ENCODE measurements at places on chromosomes 7 and 10.
A peak's percentile ranks its signal among the peaks of the same experiment; 100 is the strongest.

GRCh38 chr10:13990392-13990805 lies 340.3 kb downstream of the FRMD4A start:
- DNase-seq = peak; percentile 27

- peak; percentile 43 for DNase-seq
Measured at GRCh38 chr7:46133072-46133471, 212.0 kb upstream of the IGFBP3 start.

DNA sequence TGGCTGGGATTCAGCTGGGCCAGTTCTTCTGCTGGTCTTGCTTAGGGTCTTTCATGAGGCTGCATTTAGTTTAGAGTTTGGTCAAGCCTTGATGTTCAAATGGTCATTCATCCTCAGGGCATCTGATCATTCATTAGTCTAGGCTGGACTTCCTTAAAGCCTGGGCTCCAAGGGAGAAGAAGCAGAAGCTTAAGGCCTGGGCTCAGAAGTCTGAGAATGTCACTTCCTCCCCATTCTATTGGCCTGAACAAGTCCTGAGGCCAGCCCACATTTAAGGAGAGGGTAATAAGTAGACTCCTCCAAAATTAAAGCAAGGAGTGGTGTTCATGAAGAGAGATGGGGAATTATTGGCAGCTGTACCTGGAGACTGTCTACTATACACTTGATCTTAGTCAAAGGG lies 193.2 kb upstream of the HABP2 start:
- DNase-seq = no peak

GRCh38 chr10:119446441-119447277 lies 95.9 kb downstream of the RGS10 start:
- DNase-seq = no peak

GRCh38 chr7:120955577-120956149 lies 5.1 kb downstream of the ING3 start:
- DNase-seq = no peak

GRCh38 chr10:110059925-110060324 lies 52.1 kb downstream of the ADD3 start:
- DNase-seq = no peak

- DNase-seq = no peak
Measured at GRCh38 chr10:11661441-11661840, 50.0 kb upstream of the USP6NL start.

- peak; percentile 78 for DNase-seq
Measured at GRCh38 chr7:120988591-120989256, at the start of gene CPED1. Gene CPED1, plus strand, starts transcription at chr7:120988711. Its CDS starts 911 bp downstream, at chr7:120989622.

- DNase-seq = no peak
Measured at GRCh38 chr10:100968863-100969186, 479 bp upstream of the SEMA4G start.

GRCh38 chr10:73110345-73110849 lies at the start of gene NUDT13:
Gene NUDT13, plus strand, starts transcription at chr10:73110455. Its CDS starts 3,911 bp downstream, at chr10:73114366.
- peak; percentile 83 for DNase-seq

- no peak for DNase-seq
Measured at GRCh38 chr7:67463316-67463715, 466.7 kb downstream of the TYW1 start.

DNA sequence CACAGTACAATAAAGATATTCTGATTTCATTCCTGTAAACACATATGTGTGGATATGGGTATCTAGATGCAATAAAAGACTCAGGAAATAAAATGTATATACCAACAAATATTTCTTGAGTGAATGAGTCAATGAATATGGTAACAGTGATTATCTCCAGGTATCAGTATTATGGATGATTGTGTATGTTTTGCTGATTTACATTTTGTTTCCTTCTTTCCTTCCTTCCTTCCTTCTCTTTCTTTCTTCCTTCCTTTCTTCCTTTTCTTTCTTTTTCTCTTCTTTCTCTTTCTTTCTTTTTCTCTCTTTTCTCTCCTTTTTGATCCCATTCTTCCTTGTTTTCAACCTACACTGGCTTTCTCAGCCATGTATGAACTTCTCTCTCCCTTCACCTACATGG lies 85.3 kb upstream of the DLX6 start:
- no peak for DNase-seq

DNA sequence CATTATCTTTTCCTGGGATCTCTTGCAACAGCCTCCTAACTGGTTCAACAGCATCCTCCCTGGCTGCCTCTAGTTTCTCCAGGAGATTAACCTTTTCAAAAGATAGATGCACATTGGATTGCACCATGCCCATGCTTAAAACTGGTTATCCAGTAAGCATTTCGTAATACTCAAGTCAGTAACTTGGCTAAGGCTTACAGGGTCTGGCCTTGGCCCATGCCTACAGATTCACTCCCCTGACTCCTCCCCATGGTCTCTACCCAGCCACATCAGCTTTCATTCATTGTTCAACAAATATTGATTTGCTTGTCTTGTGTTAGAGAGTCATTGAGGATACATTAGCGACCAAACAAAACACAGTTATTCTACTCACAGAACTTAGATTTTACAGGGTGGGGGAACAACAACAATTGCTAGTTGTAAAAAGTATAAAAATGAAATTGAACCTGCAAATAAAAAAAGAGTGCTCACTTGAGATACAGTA lies 1.8 kb upstream of the KIF20B start:
- peak; percentile 81 for DNase-seq

- DNase-seq = no peak
Measured at GRCh38 chr7:112071856-112072255, 134.3 kb downstream of the DOCK4 start.

- DNase-seq = no peak
Measured at GRCh38 chr10:43921478-43921877, 272.8 kb upstream of the ZNF32 start.

DNA sequence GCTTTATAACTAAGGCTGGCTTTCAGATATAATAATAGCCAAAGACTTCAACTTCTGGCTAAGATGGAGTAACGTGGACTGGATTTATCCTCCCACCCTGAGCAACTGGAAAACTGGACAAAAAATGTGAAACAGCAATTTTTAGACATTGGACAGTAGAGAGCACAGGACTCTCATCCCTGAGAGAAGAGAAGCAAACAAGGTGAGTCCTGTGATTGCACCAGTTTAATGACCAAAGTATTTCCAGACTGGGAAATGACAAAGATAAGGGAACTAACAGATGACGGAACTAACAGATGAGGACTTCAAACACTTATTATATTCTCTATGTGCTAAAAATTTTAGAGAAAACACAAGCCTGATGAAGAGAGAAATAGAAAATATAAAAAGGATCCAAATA lies 175.7 kb upstream of the SLC25A13 start:
- no peak for DNase-seq

DNA sequence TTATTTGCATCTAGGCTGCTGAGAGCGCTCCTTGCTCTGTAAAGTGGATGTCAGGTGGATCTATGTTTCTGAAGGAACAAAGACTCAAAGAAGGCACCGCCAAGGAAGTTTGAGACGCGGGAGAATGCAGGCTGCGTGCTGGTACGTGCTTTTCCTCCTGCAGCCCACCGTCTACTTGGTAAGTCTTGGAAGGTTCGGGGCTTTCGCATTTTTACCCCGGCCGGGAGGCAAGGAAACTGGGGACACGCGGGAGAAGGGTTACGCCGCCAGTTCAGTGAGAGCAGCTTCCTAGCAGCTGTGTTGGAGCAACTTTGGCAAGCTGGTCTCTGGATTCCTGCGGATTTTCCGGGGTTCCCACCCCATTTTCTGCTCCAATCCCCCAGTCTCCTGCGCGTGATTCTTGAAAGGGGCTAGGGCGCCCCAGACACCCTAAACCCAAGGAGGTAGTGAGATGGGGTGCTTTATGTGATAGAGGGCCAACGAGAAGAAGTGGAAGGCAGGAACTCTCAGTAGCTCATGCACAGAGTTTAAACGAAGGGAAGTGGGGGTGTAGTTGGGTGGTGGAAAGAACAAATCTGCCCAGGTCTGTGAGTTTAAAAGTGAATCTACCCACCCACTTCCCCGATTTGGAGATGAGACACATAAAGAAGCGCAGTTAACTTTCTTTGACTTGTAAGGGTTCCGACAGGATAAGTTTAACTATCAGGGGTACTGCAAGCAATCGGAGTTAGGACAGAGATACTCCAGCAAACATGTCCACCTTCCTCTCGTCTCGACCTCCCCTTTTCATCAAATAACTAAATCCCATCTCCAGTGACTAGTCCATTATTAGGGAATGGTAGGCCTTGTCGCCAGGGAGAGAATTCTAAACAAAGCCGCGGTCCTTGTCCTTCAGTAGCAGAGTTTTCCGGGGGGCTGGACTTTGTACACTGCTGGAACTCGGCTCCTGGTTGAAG lies 2.5 kb downstream of the NXPH1 start:
- no peak for DNase-seq

DNA sequence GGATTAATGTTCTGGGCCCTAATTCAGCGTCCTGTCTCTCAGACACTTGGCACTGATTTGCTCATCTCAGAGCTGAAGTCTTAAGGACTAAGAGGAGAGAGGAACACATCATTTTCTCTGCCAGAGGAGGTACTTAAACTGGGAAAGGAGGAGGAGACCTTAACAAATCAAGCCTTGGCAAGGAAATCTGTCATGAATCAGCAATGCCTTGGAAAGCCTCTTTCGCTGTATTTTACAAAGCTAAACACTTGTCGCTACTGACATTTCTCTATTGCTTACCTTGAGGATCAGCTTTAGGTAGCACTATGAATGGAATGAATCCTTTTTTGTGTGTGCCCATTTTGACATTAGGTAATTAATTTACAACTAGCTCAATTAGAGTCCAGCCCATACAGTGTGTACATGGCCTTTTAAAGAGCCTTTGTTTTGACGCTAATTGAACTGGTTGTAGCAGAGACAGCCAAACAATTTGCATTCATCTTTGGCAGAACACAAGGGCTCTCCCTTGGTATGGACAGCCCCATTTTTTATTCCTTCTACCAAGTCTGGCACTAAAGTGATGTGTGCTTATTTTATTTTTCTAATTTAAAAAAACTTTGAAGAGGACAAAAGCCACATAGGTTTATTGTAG lies 37.4 kb downstream of the AUTS2 start:
- DNase-seq = no peak

DNA sequence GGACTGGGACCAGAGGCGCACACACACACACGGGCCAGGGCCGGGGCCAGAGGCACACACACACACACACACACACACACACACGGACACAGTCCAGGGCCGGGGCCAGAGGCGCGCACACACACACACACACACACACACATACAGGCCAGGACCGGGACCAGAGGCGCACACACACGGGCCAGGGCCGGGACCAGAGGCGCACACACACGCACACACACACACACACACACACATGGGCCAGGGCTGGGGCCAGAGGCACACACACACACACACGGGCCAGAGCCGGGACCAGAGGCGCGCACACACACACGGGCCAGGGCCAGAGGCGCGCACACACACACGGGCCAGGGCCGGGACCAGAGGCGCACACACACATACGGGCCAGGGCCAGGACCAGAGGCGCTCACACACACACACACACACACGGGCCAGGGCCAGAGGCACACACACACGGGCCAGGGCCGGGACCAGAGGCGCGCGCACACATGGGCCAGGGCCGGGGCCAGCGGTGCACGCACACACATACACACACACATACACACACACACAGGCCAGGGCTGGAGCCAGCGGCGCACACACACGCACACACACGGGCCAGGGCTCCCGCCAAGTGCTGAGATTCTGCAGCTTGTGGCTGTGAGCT lies 268.8 kb downstream of the ELFN1 start:
- DNase-seq = no peak

DNA sequence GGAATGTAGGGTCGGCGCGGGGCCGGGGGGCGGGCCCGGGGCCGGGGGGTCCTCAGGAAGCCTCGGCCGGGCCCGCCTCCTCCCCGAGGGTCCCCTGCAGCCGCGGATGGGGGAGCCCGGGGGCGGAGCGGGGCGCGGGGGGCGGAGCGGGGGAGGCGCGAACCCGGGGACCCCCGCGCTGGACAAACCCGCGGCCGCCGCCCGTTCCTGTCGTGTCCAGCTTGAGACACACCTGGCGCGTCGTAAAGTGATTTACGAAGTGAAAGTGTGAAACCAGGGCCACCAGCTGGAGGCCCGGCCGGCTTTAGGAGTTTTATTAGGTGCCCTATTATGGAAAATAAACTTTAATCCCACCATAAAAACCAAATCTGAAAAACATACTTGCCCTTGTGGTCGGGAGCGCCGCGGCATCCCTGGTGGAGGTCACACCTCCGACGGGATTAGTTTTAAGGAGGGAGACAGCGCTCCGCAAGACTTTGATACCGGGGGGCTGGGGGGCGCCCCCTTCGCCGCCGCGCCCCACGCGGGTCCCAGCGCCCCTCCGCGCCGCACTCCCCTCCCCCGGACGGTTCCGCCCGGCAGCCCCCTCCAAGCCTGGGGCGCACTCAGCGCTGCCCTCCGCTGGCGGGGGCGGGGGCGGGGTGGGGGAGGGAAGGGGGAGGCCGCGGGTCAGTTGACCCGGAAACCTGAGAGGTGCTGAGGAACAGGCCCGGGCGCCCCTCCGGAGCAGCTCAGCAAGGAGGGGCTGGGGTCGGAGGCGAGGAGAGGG lies 10.3 kb downstream of the MNX1 start:
- no peak for DNase-seq

- peak; percentile 85 for DNase-seq
Measured at GRCh38 chr10:3805201-3805790, 20.3 kb upstream of the KLF6 start.

DNA sequence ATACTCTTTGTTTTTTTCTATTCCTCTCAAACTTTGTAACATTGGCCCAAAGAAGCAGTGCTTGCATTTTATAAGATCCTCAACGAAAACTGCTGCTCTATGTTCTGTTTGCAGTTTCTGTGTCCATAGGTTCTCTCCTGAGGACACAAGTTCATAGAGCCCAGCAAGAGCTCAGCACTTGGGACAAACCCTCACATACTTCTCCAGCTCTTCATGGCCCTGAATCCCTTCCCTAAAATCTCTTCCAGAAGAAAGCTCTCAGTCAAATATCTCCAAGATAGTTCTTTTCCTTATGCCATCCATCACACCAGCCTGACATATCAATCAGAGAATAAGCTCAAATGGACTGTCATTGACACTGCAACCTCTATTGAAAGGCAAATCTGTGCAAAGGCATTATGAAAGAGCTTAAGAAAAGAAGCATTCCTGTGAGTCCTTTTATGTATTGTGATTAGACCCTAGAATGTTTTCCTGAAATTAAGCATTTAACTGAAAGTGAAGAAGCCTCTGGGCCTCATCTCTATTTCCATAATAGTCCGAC lies 405.5 kb downstream of the ANKRD7 start:
- no peak for DNase-seq

DNA sequence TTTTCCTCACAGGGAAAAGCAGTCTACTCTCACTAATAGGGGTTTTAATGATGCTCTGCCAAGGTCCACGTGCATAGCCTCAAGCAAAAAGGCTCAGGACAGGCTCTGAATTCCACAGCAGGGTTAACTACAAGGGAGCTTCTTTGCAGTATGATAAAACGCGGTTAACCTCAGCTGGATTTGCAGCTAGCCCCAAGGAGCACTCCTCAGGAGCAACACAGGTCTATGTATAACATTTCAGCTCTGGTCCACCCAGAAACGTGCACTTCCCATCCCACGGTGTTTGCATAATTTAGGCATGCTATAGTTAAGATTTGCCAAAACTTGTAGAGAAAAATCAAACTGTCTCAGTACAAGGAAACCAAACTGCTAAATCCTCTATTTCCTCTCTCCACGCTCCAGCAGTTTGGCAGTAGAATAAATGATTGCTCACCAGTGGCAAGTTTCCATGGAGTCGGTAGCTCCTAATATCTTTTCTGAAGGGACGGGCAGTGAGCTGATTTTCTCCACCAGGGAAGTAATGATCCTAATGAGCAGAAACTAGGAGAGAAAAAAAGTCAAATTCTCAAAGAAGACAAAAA lies 13.1 kb upstream of the ASB4 start:
- DNase-seq = peak; percentile 71

- no peak for DNase-seq
Measured at GRCh38 chr7:75870557-75871161, 8.2 kb upstream of the RHBDD2 start.
